ENCODE measurements at places on chromosomes 12 and 14. TPM values are rescaled to one million over a fixed set of nuclear protein-coding genes. Genes with fewer than 3 reads are reported as not detected.
A peak's percentile ranks its signal among the peaks of the same experiment; 100 is the strongest.

- H3K27me3 ChIP-seq, result no peaks in the 10 kb centered on the region
- peaks cover 59% of the 10 kb centered on the region for H3K4me1 ChIP-seq
- no peak overlapping the region for H3K4me3 ChIP-seq
Observed at GRCh38 chr14:64717870-64718269, 13.6 kb downstream of the PLEKHG3 start.

DNA sequence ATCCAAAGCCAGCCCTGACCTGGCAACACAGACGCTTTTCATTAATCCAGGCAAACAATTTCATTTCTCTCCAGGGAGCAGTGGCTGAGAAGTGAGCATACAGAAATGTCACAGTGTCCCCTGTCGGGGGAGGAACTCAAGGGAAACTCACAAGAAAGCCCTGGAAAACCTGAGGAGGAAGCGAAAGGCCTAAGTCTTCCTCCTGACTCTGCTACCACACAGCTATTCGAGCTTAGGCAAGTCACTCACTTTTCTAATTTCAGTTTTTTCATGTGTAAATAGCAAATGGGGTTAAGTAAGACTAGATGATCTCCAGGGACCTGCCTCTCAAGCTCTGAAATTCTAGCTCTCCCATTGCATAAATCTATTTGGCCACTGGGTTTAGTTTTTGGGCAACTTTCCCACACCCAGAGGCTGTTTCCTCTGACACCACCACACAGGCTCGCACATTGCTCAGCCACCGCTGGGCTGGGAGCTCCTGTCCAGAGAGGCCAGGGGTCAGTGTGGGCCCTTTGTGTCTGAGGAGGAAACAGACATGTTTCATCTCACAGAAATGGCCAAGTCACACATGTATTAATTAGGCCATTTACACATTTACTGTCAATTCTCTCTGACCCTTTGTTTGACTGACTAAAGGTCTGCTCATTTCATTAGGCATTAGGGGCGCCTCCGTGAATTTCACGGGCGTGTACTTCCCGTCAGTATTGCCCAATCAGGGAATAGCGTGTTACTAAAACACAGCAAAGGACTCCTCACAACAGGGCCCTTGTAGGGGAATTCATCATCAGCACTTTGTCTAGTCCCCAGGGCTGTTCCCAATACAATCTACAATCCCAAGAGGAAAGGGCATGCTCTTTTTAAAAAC is 9.8 kb upstream of the PNMA1 start:
- H3K36me3 ChIP-seq, result peaks cover 74% of the 10 kb centered on the region
- H3K27ac ChIP-seq, result peak overlapping the region; percentile 70
- no peaks in the 10 kb centered on the region for H3K27me3 ChIP-seq
- peak overlapping the region; percentile 4 for H3K4me3 ChIP-seq

- peak; percentile 32 for DNase-seq
- H3K4me1 ChIP-seq, result peaks cover 11% of the 10 kb centered on the region
Observed at GRCh38 chr12:52126605-52127578, 47.4 kb downstream of the SMIM41 start.

GRCh38 chr12:104502217-104502616 is 45.5 kb downstream of the CHST11 start:
- no peak overlapping the region for H3K27ac ChIP-seq
- H3K27me3 ChIP-seq, result no peaks in the 10 kb centered on the region
- no peak for DNase-seq
- H3K36me3 ChIP-seq, result no peaks in the 10 kb centered on the region

- H3K4me1 ChIP-seq, result no peaks in the 10 kb centered on the region
- no peak overlapping the region for H3K27ac ChIP-seq
- no peaks in the 10 kb centered on the region for H3K36me3 ChIP-seq
- no peaks in the 10 kb centered on the region for H3K27me3 ChIP-seq
- no peak overlapping the region for H3K4me3 ChIP-seq
Observed at GRCh38 chr12:129901254-129901653, 2.6 kb downstream of the TMEM132D start.

GRCh38 chr14:64715628-64716412 is 11.6 kb downstream of the PLEKHG3 start:
- no peaks in the 10 kb centered on the region for H3K27me3 ChIP-seq
- peaks cover 44% of the 10 kb centered on the region for H3K4me1 ChIP-seq
- H3K27ac ChIP-seq, result no peak overlapping the region
- DNase-seq, result no peak
- H3K4me3 ChIP-seq, result no peak overlapping the region
- peaks cover 4% of the 10 kb centered on the region for H3K36me3 ChIP-seq

GRCh38 chr14:76603713-76604112 is 157.6 kb upstream of the VASH1 start:
- no peaks in the 10 kb centered on the region for H3K36me3 ChIP-seq
- H3K4me1 ChIP-seq, result no peaks in the 10 kb centered on the region
- no peak overlapping the region for H3K27ac ChIP-seq
- no peak for DNase-seq
- H3K4me3 ChIP-seq, result no peak overlapping the region

- H3K27me3 ChIP-seq, result no peaks in the 10 kb centered on the region
- H3K27ac ChIP-seq, result no peak overlapping the region
- no peaks in the 10 kb centered on the region for H3K36me3 ChIP-seq
- H3K4me1 ChIP-seq, result peaks cover 29% of the 10 kb centered on the region
Observed at GRCh38 chr12:80041071-80041470, 58.3 kb upstream of the OTOGL start.

DNA sequence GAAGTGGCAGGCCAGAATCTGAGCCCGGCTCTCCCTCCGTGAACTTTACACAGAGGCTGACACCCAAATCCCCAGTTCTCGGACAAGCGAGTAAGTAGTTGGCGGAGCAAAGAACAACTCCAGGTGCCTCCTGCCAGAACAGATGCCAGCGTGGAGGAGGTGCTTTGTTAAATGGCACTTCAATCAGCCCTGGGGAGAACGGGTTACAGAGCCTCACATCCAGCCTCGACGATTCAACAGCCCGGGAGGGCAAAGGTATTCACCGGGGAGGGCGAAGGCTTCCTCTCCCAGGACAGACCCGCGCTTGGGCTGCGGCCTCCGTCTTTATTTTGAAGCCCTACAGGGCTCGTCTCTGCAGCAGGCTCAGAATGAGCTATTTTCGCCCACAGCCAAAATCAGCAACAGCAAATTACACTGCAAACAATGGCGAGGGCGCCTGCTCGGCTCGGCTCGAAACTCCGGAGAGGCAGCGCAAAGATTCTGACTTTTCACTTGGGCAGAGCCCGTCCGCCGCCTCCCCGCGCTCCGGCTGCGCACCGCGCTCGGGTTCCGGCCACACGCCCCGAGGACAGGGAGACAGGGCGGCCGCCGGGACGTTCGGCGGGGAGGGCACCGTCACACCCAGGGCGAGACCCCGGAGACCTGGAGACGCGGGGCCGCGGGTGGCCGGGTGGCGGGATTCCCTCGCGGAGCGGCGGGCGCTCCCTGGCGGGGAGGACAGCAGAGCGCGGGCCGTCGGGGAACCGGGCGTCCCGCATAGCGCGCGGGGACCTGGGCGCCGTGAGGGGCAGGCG is 811 bp downstream of the TMCC3 start:
- peak overlapping the region; percentile 55 for H3K27ac ChIP-seq
- peak overlapping the region; percentile 89 for H3K4me3 ChIP-seq
- peaks cover 33% of the 10 kb centered on the region for H3K4me1 ChIP-seq
- peak; percentile 40 for DNase-seq
- H3K27me3 ChIP-seq, result no peaks in the 10 kb centered on the region

- H3K27me3 ChIP-seq, result peaks cover 43% of the 10 kb centered on the region
- DNase-seq, result no peak
- no peaks in the 10 kb centered on the region for H3K36me3 ChIP-seq
- H3K27ac ChIP-seq, result no peak overlapping the region
- no peaks in the 10 kb centered on the region for H3K4me1 ChIP-seq
Observed at GRCh38 chr12:106744600-106744999, 29.9 kb upstream of the RIC8B start.

GRCh38 chr12:124868252-124869058 is 4.8 kb upstream of the SCARB1 start:
- H3K4me3 ChIP-seq, result no peak overlapping the region
- H3K27me3 ChIP-seq, result no peaks in the 10 kb centered on the region
- peaks cover 12% of the 10 kb centered on the region for H3K4me1 ChIP-seq
- H3K27ac ChIP-seq, result no peak overlapping the region
- H3K36me3 ChIP-seq, result no peaks in the 10 kb centered on the region
- DNase-seq, result no peak

- H3K27me3 ChIP-seq, result no peaks in the 10 kb centered on the region
- no peak for DNase-seq
- no peak overlapping the region for H3K4me3 ChIP-seq
- no peaks in the 10 kb centered on the region for H3K4me1 ChIP-seq
- no peak overlapping the region for H3K27ac ChIP-seq
- peaks cover 74% of the 10 kb centered on the region for H3K36me3 ChIP-seq
Observed at GRCh38 chr14:30587141-30587540, 28.2 kb downstream of the G2E3 start.

Gene SMIM41
- not detected for total RNA-seq

Gene CLEC1B
- not detected for total RNA-seq

Gene TSPAN19
- not detected for total RNA-seq

Gene TRIM9
- total RNA-seq, result 2.6 TPM

Gene ARHGEF25
- 18.1 TPM for total RNA-seq

Gene LALBA
- total RNA-seq, result not detected

Gene MYBPC1
- not detected for total RNA-seq

Gene TRPV4
- 1.6 TPM for total RNA-seq

Gene PRMT5
- 113 TPM for total RNA-seq

Measured in PC-3 (cell line).